Vagina (tissue), 2 donors: ENCODE measurements at places on chromosomes 5 and 9.

DNA sequence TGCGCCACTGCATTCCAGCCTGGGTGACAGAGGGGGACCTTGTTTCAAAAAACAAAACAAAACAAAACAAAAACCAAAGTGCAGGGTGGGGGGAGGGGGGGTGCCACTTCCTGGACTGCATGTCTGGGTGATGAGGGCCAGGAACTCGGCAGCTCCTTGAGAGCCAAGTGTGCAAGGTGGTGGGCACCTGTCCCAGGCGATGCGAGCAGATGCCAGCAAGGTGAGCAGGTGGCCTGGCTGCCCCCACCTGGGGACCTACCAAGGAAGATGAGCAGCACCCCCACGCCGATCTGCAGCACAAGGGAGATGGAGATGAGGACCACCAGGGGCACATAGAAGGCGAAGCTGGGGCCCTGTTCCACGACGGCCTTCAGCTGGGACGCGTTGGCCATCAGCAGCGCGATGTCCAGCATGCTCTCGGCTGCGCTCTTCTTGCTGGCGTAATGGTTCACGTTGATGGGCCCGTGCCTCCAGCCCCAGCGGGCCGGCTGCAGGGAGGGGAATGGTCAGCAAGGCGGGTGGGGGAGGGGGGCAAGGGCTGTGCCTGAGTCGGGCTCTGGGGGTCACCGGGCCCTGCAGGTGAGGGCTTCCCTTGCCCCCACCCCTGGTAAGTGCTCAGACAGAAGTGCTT, 7.8 kb downstream of the NINJ1 start:
- no peak for DNase-seq

DNA sequence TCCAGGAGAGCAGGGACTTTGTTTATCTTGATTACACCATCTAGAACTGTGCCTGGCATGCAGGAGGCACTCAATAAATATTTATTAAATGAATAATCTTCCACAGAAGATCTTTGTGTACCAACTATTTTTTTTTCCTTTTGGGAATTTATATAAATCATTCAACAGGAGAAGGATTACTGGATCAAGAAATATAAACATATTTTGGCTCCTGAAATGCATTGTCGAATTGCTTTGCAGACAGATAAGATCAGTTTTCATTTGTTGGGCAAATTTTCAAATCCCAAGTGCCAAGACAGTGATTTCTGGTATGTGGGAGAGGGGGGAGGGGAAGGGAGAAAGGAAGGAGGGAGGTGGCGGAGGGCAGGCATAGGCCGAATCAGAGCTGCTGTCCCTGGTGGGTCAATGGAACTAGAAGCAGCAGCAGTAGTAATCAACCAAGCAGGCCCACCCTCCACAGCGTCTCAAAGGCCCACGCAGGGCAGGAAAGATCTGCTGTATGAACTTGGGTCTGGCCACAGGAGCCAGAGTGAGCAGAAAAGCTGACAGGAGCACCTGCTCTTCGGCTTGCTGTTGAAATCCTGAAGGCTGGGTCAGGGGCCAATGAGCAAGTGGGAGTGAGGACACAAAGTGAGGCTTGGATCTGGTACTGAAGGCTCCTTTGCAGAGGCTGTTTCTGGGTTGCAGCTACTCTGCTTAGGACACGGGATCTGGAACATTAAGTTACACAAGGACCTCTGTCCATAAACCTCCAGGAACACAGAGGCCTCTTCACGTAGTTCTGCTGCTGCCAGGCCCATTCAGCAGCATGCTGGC, 15.8 kb upstream of the TRAF1 start:
- DNase-seq, result no peak

DNA sequence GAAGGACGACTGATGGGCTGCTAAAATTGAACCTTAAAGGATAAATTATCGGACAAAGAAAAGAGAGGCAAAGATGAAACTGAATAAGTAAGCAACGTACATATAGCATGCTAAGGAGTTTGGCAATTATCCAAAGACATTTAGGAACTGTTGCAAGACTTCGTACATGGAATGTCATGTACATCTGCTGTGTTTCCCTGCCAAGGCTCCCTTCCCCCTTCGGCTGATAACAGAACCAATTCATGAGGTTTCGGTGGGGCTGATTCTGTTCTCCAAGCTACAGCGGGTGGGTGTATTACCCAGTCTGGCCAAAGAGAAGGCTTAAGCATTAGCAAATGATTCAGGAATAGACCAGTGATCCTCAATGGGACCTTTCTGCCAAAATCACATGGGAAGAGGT, 190.9 kb upstream of the FREM1 start:
- no peak for DNase-seq

GRCh38 chr9:115442054-115442453, 324.1 kb upstream of the TNC start:
- no peak for DNase-seq
